Stimulated activated CD4-positive, alpha-beta T cell treated with anti-CD3 and anti-CD28 coated beads, Interleukin-1b, Interleukin-23, amount 100 ng/mL, for 24 hours (primary cell): ENCODE measurements at places on chromosomes 5 and 9.

DNA sequence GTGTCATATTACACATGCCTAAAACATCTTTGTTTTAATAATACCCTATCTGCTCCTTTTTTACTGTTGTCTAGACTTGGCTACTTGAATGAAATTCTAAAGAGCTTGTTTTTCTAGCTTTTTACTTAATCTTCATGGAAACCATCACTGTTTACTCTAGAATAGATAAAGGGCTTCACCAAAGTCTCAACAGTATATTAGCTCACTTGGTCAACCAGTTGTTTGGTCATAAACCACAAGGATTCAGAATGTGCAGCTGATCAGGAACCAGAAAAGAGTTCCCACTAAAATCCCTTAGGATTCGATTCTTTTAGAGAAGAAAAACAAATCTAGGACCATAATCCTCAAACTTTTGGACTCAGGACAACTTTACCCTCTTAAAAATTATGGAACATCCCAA is 38.0 kb downstream of the CDO1 start:
- DNase-seq = no peak

DNA sequence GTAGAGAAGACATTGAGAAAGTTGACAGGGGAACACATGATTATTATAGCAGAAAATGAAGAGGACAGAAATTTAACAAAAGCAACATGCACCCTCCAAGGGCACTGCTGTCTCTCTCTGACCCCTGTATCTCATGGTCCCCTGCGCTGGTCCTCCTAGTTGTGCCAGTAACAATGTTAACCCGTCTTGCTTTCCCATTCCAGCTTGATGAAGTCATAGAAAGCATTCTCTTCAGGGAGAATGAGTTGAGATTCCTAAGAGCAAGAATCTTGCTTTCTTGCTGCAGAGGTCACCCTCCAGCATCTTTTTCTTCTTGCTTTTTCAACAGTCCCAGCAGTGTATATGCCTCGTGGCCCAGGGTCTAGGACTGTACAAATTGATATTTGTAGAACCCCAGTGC is 279.6 kb upstream of the ADAMTSL1 start:
- DNase-seq = no peak

- DNase-seq = no peak
These were observed 174.7 kb downstream of the WDR70 start for GRCh38 chr5:37553720-37554404.

DNA sequence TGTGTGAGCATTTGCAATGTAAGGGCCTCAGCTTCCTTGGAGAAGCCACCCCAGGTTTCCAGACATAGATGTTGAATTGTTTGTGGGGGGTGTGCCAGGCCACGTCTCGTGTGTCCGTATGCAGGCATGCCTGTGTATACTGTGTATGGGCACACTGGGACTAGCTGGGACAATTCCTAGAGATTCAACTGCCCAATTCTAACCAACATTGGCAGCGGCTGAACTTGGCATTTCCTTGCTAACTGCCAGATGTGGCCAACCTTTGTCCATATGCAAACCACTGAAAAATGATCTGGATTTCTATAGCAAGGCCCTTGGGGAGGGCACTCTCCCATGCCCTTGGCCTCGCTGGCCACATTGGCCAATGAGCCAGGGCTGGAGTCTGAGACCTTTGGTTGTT is 50.3 kb downstream of the SAR1B start:
- no peak for DNase-seq

- DNase-seq = no peak
These were observed 596 bp downstream of the ENTREP1 start for GRCh38 chr9:69325409-69326212.

- DNase-seq = no peak
These were observed 84.3 kb downstream of the CRB2 start for GRCh38 chr9:123440256-123440655.

- no peak for DNase-seq
These were observed 142.8 kb downstream of the NSG2 start for GRCh38 chr5:174188295-174188694.

- DNase-seq = no peak
These were observed 73.9 kb downstream of the KLF9 start for GRCh38 chr9:70340572-70340971.

- no peak for DNase-seq
These were observed 144.4 kb downstream of the NSG2 start for GRCh38 chr5:174189654-174190541.

GRCh38 chr5:65837139-65837538 is 89.2 kb upstream of the ERBIN start:
- DNase-seq = no peak
